ENCODE measurements at places on chromosomes 1 and 21. TPM values are rescaled to one million over a fixed set of nuclear protein-coding genes. Genes with fewer than 3 reads are reported as not detected.

VAV3 gene
- 9.5 TPM for total RNA-seq

PHGDH gene
- total RNA-seq, result 5.5 TPM

KCNA2 gene
- total RNA-seq, result 6.8 TPM

GLIS1 gene
- total RNA-seq, result not detected

SLC1A7 gene
- total RNA-seq, result 0.94 TPM

ASAP3 gene
- 39.6 TPM for total RNA-seq

DMBX1 gene
- not detected for total RNA-seq

ACADM gene
- total RNA-seq, result 72.9 TPM

GPX7 gene
- 19.2 TPM for total RNA-seq

Data from subcutaneous adipose tissue (tissue), 4 donors.